MM.1S (cell line): ENCODE measurements at places on chromosomes 3 and 15.

DNA sequence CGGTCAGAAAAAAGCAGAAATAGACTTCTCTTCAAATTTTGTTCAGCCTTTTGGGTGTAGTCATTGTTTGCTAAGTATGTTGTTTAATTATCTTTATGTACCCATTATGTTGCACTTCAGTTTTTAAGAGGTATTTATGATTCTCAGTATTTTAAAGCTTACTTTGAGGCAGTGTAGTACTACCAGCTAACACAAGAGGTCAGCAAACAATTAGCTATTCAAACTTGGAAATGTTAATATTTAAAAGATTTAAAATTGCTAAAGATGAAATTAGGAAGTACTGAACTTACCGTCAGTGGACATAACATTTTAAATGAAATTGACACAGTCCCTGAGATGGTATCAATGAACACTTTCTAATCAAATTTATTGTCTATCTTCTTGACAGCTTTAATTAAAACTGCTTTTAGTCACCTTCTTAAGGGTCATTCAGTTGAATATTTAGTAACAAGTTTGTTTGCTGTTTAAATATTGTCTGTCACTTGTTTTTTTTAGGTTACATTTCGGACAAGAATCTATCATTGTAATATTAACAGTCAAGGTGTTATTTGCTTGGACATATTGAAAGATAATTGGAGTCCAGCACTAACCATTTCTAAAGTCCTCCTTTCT lies 28.1 kb downstream of the NKIRAS1 start:
- DNase-seq: peak; percentile 10

- no peak for DNase-seq
Observed at GRCh38 chr15:28106294-28107110, 7.4 kb upstream of the OCA2 start.

- no peak for DNase-seq
Observed at GRCh38 chr3:127226457-127226856, 33.5 kb downstream of the PRR23E start.

DNA sequence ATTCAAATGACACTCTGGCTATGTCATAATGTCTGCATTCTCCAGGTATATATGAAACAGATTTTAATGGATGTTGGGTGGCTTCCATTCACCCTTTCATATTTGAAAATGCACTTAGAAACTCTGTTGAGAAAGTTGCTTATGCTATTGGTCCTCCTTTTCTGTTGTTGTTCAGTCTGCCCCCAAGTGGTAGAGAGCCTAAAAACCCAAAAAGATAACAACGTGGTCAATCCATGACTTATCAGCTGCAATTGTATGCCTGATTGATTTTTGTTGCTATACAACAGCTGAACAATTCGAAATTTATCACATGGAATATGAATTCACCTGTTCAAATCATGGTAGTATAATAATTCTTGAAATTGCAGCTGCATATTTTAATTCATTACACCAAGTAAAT lies 279.8 kb downstream of the ROBO2 start:
- DNase-seq: no peak

- no peak for DNase-seq
Observed at GRCh38 chr15:39156166-39156565, 424.7 kb upstream of the THBS1 start.

DNA sequence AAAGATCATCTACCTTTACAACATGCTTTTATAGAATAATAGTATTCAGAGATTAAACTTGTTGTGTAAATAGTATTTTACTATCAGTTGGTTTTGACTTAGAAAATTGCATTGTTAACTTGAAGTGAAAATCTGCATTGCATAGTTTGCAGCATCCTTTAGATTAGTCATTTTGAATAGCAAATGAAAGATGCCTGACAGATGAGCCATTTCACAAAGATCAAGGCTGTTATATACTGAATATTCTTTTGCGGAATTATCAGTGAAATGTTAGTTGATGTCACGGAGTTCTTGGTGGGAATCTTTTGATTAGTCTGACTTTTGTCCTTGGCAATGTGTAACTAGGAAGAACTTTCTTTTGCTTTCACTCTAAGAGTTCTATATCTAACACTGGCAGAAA lies 24.5 kb downstream of the RSRC1 start:
- DNase-seq: no peak
